ENCODE measurements at places on chromosomes 11 and 22. TPM values are rescaled to one million over a fixed set of nuclear protein-coding genes. Genes with fewer than 3 reads are reported as not detected.
A peak's percentile ranks its signal among the peaks of the same experiment; 100 is the strongest.

The SPON1 gene
- total RNA-seq = 0.49 TPM

The SIK2 gene
- total RNA-seq = 98.7 TPM

The MYRF gene
- total RNA-seq = not detected

- no peaks in the 10 kb centered on the region for H3K4me1 ChIP-seq
- no peak overlapping the region for H3K4me3 ChIP-seq
- DNase-seq = no peak
- H3K36me3 ChIP-seq = no peaks in the 10 kb centered on the region
Measured at GRCh38 chr11:35479731-35480130, 45.7 kb downstream of the PAMR1 start.

- DNase-seq = no peak
- H3K27me3 ChIP-seq = no peaks in the 10 kb centered on the region
Measured at GRCh38 chr11:11845551-11845950, 3.8 kb downstream of the USP47 start.

- H3K4me3 ChIP-seq = no peak overlapping the region
- no peaks in the 10 kb centered on the region for H3K36me3 ChIP-seq
- H3K27ac ChIP-seq = no peak overlapping the region
Measured at GRCh38 chr22:30755759-30756124, 61.1 kb downstream of the OSBP2 start.

- H3K4me1 ChIP-seq = peaks cover 32% of the 10 kb centered on the region
- no peaks in the 10 kb centered on the region for H3K36me3 ChIP-seq
- no peak overlapping the region for H3K27ac ChIP-seq
- no peak for DNase-seq
Measured at GRCh38 chr22:37663521-37664140, 5.1 kb downstream of the PDXP start.

- H3K36me3 ChIP-seq = no peaks in the 10 kb centered on the region
- no peak overlapping the region for H3K4me3 ChIP-seq
- no peak overlapping the region for H3K27ac ChIP-seq
- H3K27me3 ChIP-seq = no peaks in the 10 kb centered on the region
- DNase-seq = no peak
Measured at GRCh38 chr11:121414141-121414913, 37.8 kb upstream of the SORL1 start.

DNA sequence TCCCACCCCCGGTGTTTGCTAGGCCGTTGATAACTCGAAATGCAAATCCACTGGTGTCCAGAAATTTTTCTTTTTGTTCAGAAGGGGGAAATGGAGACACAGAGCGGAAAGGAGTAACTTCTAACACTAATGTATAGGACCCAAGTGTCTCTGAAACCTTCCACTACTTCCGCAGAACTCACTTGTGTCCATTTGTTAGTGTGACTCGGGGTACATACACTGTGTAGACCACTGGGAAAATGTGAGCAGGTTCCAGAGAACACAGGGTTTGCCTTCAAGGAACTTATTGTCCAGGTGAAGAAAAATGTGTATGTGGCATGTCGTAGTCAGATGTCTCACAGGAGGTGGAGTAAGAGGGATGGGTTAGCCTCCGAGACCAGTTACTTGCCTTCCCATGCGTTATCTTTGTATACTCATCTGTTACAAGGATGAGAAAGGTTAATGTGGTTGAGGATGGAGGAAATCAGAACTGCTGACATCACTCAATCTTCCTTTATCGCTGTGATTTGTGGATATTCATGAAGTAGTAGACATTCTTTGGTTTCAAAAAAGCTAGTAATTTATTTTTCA, 857 bp downstream of the ARCN1 start:
- no peaks in the 10 kb centered on the region for H3K36me3 ChIP-seq
- no peaks in the 10 kb centered on the region for H3K27me3 ChIP-seq
- H3K4me1 ChIP-seq = peaks cover 30% of the 10 kb centered on the region
- peak overlapping the region; percentile 99 for H3K27ac ChIP-seq
- DNase-seq = no peak
- peak overlapping the region; percentile 79 for H3K4me3 ChIP-seq

GRCh38 chr11:47566149-47566698, 825 bp downstream of the PTPMT1 start:
- peaks cover 20% of the 10 kb centered on the region for H3K4me1 ChIP-seq
- H3K4me3 ChIP-seq = peak overlapping the region; percentile 80
- H3K36me3 ChIP-seq = peaks cover 7% of the 10 kb centered on the region
- DNase-seq = no peak
- no peaks in the 10 kb centered on the region for H3K27me3 ChIP-seq
